ENCODE measurements at places on chromosomes 1 and 21.

GRCh38 chr1:221072214-221072613 lies 193.0 kb downstream of the HLX start:
- peak; percentile 55 for DNase-seq

GRCh38 chr1:200207711-200208126 lies 180.2 kb downstream of the NR5A2 start:
- DNase-seq = peak; percentile 31

GRCh38 chr1:87464022-87464490 lies 135.4 kb downstream of the LMO4 start:
- no peak for DNase-seq

DNA sequence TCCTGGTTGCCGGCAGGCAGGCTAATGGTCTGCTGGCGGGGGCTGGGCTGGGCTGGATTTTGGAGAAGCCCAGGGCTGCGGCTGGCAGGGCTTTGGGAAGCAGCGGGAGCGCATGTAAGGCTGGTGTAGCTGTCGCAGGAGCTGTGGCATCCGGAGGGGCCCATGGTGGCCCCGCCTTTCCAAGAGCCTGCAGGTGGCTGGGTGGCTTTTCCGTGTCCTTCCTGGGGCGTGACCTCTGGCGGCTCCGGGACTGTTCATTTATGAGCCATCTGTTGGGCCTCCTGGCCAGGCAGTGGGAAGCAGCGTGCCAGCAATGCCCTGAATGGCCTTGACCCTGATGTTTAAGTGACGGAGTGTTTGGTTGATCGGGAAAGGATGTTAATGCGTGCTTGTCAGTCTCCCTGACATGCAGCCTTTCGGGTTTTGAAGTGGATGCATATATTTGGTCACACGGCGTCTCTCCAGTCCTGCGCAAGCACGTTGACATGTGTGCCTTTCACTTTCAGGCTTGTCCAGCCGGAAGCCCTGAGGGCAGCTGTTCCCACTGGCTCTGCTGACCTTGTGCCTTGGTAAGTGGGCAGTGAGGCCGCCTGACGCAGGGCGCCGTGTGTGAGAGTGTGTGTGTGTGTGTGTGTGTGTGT lies 38.5 kb downstream of the AGPAT3 start:
- DNase-seq = no peak

DNA sequence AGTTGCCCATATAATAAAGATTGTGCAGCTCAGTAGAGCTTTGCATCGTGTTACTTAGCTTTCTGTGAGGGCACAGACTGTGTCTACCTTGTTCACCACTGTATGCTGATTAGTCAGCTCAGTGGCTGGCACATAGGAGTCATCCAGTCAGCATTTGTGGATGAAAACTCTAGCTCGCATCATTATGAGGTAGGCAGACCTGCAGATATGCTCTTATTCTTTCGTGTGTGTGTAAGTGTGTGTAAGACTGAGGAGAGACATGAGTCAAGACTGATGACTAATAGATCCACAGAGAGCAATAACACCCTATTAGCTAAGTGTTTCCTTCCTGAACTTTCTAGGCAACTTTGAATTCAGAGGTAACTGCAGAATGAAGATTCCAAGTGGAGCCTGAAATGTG lies 17.1 kb downstream of the TTF2 start:
- DNase-seq = peak; percentile 57

GRCh38 chr1:212459656-212460055 lies 26.9 kb downstream of the NENF start:
- DNase-seq = no peak

GRCh38 chr1:9249534-9250410 lies 15.2 kb downstream of the H6PD start:
- DNase-seq = peak; percentile 56

DNA sequence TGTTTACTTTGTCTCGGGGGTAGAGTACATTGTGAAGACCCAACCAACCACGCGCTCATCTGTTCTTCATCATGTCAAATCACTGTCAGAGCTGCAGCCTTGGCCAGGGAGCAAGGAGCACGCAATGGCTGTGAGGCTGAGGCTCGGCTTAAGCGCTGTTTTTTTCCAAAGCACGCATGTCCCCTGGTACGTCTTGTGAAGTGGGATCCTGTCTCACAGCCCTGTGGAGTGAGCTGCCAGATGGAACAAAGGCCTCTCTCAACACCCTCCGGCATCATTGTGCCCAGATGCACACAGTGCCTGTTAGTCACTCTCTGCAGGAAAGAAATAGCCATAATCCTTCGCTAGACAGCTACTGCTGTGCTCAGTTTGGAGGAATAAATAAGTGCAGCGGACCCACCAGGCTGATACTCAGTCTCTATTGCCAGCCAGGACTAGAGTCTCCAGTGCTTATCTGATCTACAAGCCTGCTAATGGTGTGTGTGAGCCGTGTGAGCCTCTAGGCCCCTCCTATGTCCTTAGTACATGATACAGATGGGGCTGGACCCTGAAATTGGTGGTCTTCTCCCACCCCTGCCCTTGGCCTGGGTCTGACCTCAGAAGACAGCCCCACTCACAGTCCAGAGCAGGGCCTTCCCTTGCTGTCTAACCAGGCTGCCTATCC lies 91.3 kb upstream of the COA6 start:
- DNase-seq = no peak

DNA sequence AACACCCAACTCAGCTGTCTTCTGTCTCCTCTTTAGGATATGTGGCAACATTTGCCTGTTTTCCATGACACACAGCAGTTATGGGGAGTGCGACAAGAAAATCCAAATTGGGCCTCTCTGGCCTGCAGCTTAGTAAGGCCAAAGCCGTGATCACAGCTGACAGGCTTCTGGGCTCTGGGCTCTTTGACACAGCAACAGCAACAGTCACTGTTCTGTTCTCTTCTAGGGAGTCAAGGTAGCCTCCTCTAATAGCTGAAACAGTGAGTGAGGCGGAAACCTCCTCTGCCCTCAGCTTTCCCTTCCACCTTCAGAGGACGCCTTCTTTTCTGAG lies 19.0 kb downstream of the CLCA1 start:
- no peak for DNase-seq

GRCh38 chr1:40769815-40770214 lies 13.8 kb upstream of the KCNQ4 start:
- DNase-seq = no peak

DNA sequence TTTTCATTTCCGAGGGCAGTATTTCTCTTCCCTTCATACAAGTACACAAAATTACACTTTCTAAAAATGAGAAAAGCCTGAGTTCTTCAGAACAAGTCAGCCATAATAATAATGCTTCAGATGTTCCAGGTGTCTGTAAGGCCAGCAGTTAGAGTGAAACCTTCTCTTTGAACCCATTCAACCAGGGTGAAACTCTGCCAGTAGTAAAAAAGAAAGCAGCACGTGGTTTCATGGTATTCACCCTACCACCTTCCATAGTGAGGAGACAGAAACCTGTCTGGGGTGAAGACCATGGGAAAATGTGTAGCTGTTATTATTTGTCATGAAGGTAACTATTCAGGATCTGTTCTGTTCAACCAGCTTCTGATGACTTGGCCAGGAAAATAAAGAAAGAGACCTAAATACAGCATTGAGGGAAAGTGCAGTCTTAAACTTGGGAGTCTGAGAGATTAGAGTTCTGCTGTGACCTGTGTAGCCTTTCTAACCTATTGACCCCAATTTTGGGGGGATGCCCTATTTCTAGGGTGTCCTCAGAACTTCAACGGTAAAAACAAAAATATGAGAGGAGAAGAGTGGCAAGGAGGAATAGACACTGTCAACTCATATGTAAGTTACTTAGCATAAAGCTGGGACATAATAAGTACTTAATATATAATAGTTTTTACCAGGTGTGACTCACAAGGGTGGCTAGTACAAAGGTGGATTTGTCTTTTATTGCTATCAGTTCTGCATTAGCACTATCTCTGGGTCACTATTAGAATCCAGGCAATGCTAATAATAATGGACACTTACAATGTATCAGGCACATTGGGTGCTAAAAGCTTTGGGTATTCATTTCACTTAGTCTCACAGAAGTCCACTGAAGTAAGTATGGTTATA lies 70.0 kb upstream of the TNFSF4 start:
- DNase-seq = no peak

- no peak for DNase-seq
Observed at GRCh38 chr1:216047811-216048572, 375.3 kb downstream of the USH2A start.

DNA sequence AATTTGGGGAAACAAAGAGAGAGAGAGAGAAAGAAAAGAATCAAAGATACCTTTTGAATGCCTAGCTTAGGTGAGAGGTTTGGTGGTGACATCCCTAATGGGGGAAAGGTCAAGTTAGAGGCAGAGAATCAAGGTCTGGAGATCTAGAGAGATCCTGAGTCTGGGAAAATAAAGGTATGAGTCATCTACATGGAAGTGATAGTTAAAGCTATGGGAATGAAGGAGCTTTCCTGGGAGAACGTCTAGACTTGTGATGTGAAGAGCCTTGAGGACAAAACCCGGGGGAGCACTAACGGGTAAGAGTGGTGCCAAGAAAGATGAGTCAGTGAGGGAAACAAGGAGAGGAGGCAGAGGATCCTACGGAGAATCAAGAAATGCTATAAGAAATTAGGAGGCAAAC lies 110.8 kb upstream of the RUNX1 start:
- DNase-seq = no peak

DNA sequence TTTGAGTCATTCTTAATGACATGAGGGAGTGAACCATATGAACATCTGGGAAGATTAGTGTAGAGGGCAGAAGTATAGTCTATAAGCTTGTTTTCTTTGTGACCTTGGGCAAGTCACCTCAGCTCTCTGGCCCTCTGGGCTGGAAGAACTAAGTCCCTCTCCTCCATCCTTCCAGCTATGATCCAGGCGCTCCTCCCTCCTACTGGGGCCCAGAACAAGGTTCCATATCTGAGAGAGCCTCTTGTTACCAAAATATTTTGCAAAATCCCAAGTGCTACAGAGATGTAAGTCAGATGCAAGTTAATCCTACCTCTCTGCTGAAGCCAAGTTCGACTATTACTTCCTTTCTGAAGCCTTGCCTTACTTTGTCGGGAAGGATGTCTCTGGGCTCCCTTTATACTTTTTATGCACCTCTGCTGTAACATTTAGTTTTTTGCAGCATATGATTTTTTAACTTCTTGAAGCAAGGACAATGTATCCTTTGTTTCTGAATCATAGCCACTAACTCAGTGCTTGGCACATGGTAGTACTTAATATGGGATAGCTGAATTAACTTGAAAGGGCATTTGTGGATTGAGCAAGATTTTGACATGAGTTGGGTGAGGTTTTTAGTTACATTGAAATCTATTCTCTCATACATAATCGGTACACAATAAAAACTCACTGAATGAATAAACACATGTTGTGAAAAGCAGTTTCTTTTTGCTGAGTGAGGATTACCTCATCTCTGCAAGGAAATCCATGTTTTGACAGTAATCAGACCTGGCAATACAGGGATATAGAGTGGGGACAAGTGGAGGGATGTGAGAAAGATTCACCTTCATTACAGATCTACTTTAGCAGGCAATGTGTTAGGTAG lies 54.7 kb upstream of the BEND5 start:
- no peak for DNase-seq

- DNase-seq = no peak
Observed at GRCh38 chr1:54866801-54867716, 19.9 kb downstream of the DHCR24 start.

DNA sequence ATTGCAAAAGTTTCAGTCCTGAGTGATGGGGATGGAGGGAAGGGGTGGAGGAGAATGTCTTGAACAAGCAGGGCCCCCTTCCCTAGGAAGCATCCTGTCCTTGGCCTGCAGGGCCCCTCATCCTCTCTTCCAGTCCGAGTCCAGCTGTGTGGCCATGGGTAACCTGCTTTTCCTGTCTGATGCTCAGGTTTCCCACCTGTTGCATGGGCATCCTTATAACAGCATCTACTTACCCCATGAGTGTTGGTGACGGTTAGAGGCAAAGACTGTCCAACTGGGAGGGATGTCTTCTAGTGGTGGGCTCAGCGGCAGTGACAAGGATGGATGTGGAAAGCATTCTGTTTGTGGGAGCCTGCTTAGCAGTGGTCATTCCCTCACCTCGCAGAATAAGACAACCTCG lies 1.9 kb downstream of the UBL4B start:
- no peak for DNase-seq

Measured in inflammatory macrophage treated with lipopolysaccharide for 4 hours (primary cell).